ENCODE measurements at places on chromosomes 11 and 22. TPM values are rescaled to one million over a fixed set of nuclear protein-coding genes. Genes with fewer than 3 reads are reported as not detected.

VPREB3 gene
- not detected for total RNA-seq

MOV10L1 gene
- 22.7 TPM for total RNA-seq

PKP3 gene
- 0.22 TPM for total RNA-seq

BLID gene
- 0.22 TPM for total RNA-seq

SHANK3 gene
- 11.5 TPM for total RNA-seq

SGSM1 gene
- 1.5 TPM for total RNA-seq

FGF4 gene
- total RNA-seq = not detected

OSBPL5 gene
- 32.0 TPM for total RNA-seq

TREH gene
- not detected for total RNA-seq

CAVIN3 gene
- 201 TPM for total RNA-seq

MMP12 gene
- not detected for total RNA-seq

COA4 gene
- 42.9 TPM for total RNA-seq

CYTH4 gene
- total RNA-seq = under 0.01 TPM

KMT2A gene
- 14.5 TPM for total RNA-seq

RTN4R gene
- 0.65 TPM for total RNA-seq

SLC1A2 gene
- total RNA-seq = not detected

CBLIF gene
- total RNA-seq = not detected

B4GALNT4 gene
- total RNA-seq = 0.20 TPM

YPEL1 gene
- 2.8 TPM for total RNA-seq

CELSR1 gene
- total RNA-seq = 15.7 TPM

PEX26 gene
- total RNA-seq = 13.3 TPM

SYNGR1 gene
- total RNA-seq = under 0.01 TPM

MIAT gene
- 0.22 TPM for total RNA-seq

XKR3 gene
- not detected for total RNA-seq

OR51B5 gene
- total RNA-seq = not detected

SLC22A6 gene
- total RNA-seq = not detected

NELL1 gene
- total RNA-seq = not detected

KCNA4 gene
- not detected for total RNA-seq

CSF2RB gene
- 1.4 TPM for total RNA-seq

FADS3 gene
- 128 TPM for total RNA-seq

IGF2 gene
- total RNA-seq = 4.6 TPM

MAP6 gene
- 0.20 TPM for total RNA-seq

TMEM191B gene
- total RNA-seq = not detected

OR5B3 gene
- total RNA-seq = not detected

FAM111B gene
- 6.9 TPM for total RNA-seq

OMP gene
- total RNA-seq = not detected

PLEKHB1 gene
- total RNA-seq = 0.22 TPM

HORMAD2 gene
- not detected for total RNA-seq

USH1C gene
- total RNA-seq = not detected

AP2A2 gene
- total RNA-seq = 23.1 TPM

OR8D1 gene
- total RNA-seq = not detected

SCGB1C1 gene
- total RNA-seq = not detected

INSC gene
- total RNA-seq = not detected

ZNF408 gene
- 3.3 TPM for total RNA-seq

OR52E8 gene
- not detected for total RNA-seq

TNKS1BP1 gene
- total RNA-seq = 44.6 TPM

OR51B4 gene
- not detected for total RNA-seq

SCN4B gene
- total RNA-seq = not detected

PHOX2A gene
- not detected for total RNA-seq
